ENCODE measurements at places on chromosomes 12 and 14.

DNA sequence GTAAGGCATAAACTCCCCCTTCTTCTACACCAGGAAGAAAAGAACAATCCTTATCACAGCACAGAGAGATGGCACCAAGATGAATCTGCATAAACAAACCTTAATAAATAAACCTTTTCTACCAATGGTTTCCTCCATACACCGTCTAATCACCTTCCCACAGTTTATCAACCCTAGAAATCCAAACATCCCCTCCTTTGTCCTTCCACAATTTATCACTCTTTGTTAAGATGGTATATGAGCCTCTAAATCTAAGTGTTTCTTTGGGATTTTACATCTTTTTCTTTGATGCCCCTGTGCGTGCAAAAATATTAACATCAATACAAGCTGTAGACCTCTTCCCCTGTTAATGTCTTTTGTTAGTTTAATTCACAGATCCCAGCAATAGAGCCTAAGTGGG, 12.5 kb downstream of the DICER1 start:
- DNase-seq = no peak

GRCh38 chr12:3589745-3590144, 98.7 kb downstream of the PRMT8 start:
- DNase-seq = no peak

GRCh38 chr12:101951002-101951670, 73.8 kb downstream of the DRAM1 start:
- DNase-seq = no peak

DNA sequence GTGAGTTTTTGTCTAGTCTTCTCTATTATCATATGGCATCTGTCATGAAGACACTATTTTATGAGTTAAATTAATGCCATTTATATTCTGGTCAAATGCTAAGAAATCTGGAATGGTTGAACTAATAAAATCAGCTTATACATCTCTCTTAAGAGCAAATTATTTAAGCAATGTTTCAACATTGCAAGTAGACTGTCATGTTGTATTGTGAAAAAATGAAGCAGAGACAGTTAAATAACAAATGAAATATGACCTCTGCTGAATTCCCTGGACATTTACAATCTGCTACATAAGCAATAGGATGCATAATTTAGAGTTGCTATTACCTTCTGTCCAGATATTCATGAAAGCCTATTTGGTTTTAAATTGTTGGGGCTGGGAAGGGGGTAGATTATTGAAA, 30.6 kb downstream of the NAV3 start:
- no peak for DNase-seq

DNA sequence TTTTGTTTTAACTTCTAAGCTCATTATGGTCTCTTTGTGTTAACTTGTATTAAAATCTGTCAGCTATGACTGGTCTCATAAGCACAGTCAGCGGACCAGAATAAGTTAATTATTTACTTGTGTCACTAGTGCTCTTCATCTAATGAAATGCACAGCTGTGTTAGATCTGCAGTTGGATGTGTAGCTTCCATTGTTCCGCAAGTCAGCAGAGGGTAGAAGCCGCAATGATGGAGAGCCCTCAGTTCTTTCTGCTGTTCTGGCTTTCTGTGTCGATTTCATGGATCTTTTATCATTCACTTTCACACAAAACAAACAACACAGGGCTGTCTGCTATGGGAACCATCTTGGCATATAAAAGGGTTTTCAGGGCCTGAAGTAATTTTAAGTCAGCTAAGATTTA, 89.3 kb upstream of the RFX4 start:
- no peak for DNase-seq

DNA sequence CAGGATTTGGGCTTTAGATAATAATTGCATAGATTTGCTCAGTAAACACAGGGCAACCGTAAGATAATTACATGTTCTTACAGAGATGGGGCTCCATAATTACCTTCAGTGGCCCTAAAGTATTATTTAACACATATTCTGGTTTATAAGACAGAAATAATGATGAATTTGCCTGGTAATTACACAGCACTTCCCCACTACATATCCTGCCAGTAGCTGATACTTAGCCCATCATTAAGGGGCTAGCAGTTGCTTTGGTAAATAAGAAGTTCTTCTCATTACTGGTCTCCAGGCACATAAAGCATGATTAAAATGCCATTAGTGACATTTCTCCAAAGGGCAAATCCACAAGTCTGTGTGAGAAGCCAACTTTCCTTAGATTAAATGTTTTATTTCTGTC, 158.7 kb downstream of the NUAK1 start:
- no peak for DNase-seq

- DNase-seq = no peak
These were observed 326.1 kb downstream of the BCL11B start for GRCh38 chr14:98945611-98946570.

GRCh38 chr12:29517264-29517663, 19.8 kb upstream of the OVCH1 start:
- DNase-seq = no peak

DNA sequence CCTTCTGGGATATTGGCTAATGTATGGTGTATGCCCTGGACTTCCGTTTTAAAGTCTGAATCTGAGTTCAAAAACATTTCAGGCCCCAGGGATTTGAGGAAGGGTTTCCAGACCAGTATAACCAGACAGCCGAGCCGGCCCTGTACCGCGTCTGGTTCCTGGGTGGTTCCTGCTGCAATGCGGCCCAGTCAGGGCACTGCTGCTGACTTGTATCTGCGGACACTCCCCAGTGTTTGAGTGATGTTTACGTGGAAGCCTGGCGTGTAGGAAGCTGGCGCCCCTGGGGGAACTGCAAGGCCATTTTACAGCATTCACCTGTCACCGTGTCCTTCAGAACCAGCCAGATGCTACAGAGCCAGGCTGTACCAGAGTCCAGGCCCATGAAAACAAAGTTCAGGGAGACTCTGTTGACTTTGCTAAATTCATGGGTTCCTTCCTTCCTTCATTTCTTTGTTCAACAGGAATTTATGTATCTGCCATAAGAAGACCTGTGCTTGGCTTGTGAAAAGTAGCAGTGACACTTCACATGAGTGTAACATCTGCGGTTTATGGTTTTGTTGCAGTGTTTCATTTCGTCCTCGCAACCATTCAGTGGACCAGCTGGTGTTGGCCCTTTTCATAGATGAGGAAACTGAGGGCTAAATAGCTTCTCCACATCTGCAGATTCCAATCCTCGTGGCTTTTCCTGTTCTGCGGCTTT, 16.8 kb downstream of the EML1 start:
- DNase-seq = no peak

- peak; percentile 68 for DNase-seq
These were observed 19.4 kb downstream of the COA8 start for GRCh38 chr14:103581954-103582703.

DNA sequence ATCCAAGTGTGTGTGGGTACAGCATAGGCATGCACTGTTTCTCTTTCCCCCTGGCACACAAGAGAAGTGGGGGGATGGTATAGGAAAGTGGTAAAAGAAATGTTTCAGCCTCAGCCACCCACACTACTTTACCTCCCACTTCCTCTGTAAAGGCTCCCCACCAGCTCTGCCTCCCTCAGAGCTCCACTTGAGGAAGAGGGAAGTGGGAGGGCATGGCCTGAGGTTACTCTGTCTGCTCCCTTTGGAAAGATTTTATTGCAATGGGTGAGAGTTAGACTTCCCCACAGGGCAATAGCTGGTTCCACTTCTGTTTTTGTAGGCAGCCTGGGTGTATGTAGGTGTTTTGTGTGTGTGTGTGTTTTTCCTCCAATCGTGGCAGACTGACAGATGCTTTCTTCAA, 145.3 kb downstream of the SSPN start:
- DNase-seq = peak; percentile 19

DNA sequence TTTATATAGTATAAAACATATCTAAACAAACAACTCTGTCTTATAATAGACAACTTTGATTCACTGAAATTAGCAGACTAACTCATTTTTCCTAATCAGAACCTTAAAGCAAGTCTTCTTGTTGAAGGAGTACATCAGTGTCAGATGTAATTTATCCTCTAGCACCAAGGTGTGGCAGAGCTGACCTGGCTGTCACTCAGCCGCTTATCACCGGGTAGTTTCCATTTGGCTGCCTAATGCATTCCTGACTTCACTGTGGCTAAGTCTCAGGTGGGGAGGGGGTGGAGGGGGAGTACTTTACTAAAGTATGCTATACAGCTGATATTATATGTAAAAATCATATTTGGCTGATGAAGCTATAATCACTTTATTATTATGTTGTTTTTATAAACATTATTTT, 339.9 kb upstream of the RGS6 start:
- no peak for DNase-seq

DNA sequence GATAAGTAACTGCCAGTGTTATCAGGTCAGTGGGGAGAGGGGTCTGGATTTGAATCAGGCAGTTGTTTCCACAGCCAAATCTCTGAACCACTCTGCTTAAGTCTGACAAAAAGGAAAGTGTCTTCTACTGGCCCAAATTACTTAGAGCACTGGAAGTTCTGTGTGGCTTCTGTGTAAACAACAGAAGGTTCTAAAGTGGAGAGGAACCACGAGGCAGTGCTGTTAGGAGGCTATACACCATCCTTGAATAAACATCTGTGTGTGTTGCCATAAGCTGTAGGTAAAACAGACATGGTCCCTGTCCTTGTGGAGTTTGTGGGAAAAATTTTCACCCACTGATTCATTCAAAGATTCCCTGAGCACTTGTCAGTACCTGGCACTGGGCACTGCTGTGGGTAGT, 50.0 kb downstream of the GALNT4 start:
- no peak for DNase-seq

GRCh38 chr14:63564318-63564717, 21.1 kb upstream of the PPP2R5E start:
- peak; percentile 35 for DNase-seq

- DNase-seq = no peak
These were observed 54.3 kb upstream of the TMCC3 start for GRCh38 chr12:94704452-94705306.

- no peak for DNase-seq
These were observed 39.5 kb downstream of the EVL start for GRCh38 chr14:100104523-100105300.

GRCh38 chr12:99476956-99477355, 170.6 kb upstream of the GARIN6 start:
- no peak for DNase-seq

GRCh38 chr12:80988986-80989385, 51.3 kb upstream of the LIN7A start:
- peak; percentile 14 for DNase-seq

DNA sequence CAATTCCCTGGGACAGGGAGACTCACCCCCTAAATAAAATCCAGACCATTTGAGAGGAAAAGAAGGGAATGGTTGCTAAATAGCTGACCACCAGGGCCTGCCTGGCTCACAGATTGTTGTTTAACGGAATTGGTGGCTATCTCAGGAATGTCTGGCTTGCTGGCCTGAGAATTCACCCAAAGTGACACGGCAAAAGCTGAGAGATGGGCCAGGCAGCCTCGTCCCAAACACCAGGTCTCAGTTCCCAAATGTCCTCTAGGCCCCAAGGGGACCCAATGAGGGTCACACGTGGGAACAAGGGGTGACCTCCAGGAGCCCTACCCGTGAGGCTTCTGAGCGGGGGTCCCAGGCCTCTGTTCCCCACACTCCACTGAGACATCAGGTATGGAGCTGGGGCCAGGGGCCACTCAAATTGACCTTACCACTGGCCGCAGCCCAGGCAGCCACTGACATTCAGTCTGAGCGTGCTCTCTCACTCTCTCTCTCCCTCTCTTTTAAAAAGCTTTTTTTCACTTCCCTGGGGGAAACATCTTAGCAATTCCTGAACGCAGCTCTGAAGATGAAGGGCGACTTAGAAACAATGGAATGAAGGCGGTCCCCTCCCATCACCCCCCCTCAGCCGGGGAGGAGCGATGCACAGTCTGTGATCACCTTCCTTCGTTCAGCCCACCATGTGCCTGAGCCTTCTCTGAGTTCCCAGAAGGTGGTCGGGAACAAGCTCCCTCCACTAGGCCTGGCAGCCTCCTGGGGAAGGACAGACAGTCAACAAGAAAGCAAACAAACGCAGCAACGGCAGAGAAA, 131.2 kb downstream of the SCARB1 start:
- no peak for DNase-seq

- DNase-seq = no peak
These were observed 629 bp downstream of the RAD51AP1 start for GRCh38 chr12:4539167-4539870.

GRCh38 chr14:103186909-103187586, 63.8 kb downstream of the TNFAIP2 start:
- DNase-seq = peak; percentile 68

- DNase-seq = no peak
These were observed 9.0 kb downstream of the TRHDE start for GRCh38 chr12:72281126-72281525.

DNA sequence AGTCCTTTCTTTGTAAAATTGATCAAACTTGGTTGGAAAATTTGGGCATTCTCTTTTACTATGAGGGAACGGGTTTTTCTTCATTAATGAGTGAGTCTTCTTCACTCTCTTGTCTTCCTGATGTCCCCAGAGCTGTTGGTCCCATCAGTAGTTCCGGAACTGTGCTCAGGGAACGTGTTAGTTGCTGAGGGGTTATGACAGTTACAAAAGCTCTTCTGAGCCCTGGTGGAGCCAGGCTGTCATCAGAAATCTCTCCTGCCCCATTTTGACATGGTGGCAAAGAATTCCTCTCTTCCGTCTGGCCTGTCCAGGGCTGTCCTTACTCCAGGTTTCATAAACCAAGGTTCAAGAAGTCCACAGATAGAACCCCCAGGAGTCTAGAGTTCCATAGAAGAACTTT, 208.5 kb downstream of the SLC41A2 start:
- no peak for DNase-seq

DNA sequence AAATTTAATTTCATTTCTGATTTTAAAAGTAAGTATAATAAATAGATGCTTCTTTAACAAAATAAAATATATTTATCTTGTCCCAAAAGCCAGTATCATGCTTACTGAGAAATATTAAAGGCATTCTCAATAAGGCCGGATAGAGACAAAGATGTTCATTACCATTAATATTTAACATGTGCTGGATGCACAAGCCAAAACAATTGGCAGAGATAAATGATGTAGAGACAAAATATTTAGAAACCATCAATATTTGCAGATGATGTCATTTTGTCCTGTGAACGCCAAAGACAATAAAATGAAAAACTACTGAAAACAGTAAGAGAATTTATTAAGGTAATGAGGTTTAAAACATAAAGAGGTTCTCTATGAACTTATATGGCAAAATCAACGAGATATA, 313.5 kb downstream of the ITPR2 start:
- DNase-seq = no peak

- DNase-seq = no peak
These were observed 144.5 kb upstream of the FBXO33 start for GRCh38 chr14:39576736-39577135.

- no peak for DNase-seq
These were observed 206.4 kb upstream of the FKBP4 start for GRCh38 chr12:2588345-2588744.

DNA sequence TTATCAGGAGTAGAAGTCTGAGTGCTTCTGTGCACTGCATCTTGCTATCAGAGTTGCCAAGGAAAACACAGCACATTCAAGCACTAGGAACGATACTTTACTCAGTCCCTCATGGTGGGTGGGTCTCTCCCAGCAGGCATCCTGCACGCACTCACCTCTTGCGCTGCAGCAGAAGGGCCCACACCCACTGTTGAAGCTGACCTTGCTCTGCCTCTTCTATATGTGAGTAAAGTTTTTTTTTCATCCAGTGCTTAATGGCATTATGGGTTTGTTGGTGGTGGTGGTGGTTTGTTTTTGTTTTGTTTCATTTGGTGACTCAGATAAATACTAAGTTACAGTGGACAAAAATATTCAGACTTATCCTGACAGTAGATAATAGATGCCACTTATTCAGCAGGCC, 348.5 kb downstream of the EGLN3 start:
- no peak for DNase-seq
